ENCODE measurements at places on chromosomes 4 and X. TPM values are rescaled to one million over a fixed set of nuclear protein-coding genes. Genes with fewer than 3 reads are reported as not detected.

Gene WNK3
- total RNA-seq: 0.86 TPM

Gene TEX11
- not detected for total RNA-seq

Gene DOK7
- 0.20 TPM for total RNA-seq

Gene TBC1D8B
- 32.2 TPM for total RNA-seq

Gene SPANXC
- total RNA-seq: not detected

Gene CT45A3
- not detected for total RNA-seq

Gene FANCB
- 3.3 TPM for total RNA-seq

Gene HMGN5
- 0.50 TPM for total RNA-seq

Gene SPARCL1
- total RNA-seq: 0.17 TPM

Gene BBS7
- total RNA-seq: 19.0 TPM

Gene PSAPL1
- total RNA-seq: not detected

Gene ATP2B3
- 0.20 TPM for total RNA-seq

Gene SULT1E1
- total RNA-seq: 10.7 TPM

Data from smooth muscle cell of the pulmonary artery (primary cell).